ENCODE measurements at places on chromosomes 2 and 18. TPM values are rescaled to one million over a fixed set of nuclear protein-coding genes. Genes with fewer than 3 reads are reported as not detected.

SLC5A7 gene
- total RNA-seq, result 1.6 TPM

STARD6 gene
- total RNA-seq, result 0.82 TPM

FBXO48 gene
- 0.82 TPM for total RNA-seq

RIT2 gene
- total RNA-seq, result 29.3 TPM

ANO7 gene
- total RNA-seq, result 0.41 TPM

PGAP1 gene
- total RNA-seq, result 104 TPM

TMEM131 gene
- 30.2 TPM for total RNA-seq

MC4R gene
- total RNA-seq, result 3.3 TPM

All from frontal cortex (tissue), 4 donors.